Neuronal stem cell (in vitro differentiated cells): ENCODE measurements at places on chromosomes 7 and 10.

- DNase-seq, result no peak
Measured at GRCh38 chr7:131090188-131090587, 237.5 kb upstream of the MKLN1 start.

GRCh38 chr10:77946084-77946483, 19.5 kb upstream of the DLG5 start:
- DNase-seq, result no peak

DNA sequence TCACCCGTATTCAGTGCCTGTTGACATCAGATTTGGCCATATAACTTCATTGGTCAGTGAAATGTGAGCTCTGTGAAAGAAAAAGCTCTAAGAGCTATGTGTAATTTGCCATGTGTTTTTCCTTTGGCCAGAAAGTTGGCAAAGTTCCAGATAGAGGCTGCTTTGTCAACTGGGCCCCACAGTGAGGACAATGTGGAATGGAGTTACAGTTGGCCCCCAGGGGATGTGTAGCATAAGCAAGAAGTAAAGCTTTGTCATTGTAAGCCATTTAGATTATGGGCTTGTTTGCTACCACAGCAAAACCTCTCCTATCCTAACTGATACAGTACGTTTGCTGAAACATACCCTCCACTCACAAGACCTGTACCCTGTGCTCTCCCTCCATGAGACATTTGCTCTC, 119.1 kb upstream of the HABP2 start:
- no peak for DNase-seq

GRCh38 chr7:41629711-41630111, 73.2 kb downstream of the INHBA start:
- DNase-seq, result no peak

GRCh38 chr7:132765861-132766260, 189.6 kb upstream of the PLXNA4 start:
- DNase-seq, result no peak

DNA sequence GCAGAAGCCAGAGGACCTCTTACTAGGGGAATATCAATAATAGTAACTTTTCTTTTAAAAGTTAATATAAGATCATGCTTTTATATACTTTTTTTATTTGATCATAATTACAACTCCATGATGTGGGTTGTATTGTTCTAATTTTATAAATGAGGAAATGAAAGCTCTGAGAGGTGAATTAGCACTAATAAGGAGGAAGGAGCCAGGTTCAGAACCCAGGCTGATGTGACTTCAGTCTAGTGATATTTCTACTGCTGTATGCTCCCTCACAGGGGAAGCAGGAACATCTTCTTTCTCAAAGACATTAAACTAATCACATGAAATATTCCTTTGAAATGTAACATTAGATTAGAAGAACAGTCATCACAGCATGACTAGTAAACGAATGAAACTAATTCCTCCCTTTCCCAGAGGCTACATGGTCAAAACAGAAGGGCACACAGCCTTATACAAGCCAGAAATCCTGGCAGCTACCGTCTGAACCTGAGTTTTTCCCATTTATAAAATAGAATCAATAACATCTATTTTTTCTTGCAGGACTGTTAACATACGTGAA, 81.4 kb upstream of the GJD4 start:
- no peak for DNase-seq
